ENCODE measurements at places on chromosomes 2 and 18.

DNA sequence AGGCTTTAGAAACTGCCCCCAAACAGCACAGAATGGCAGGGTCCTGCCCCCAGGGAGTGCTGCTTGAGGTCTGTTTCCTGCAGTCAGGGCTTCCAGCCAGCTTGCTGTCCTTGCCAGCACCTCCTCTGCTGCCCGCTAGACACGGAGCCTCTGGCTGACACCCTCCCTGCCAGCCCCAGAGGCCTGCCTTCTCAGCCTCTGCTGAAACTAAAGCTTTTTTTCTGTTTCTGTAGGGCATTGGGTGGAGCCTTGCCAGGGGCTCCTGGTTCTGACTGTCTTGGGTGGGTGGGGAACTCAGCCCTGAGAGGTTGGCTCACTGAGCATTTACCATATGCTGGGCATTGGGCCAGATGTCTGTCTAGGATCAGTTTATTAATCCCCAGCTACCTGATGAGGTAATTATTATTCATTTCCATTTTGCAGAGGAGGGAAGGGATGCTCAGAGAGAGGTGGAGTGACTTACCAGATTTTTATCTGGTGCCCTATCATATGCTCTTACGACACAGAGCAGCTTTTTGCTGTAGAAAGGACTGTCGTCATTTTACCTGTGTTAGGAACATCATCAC lies 35.4 kb downstream of the INPP4A start:
- peak; percentile 38 for DNase-seq

- DNase-seq = no peak
These were observed 13.5 kb upstream of the DOK6 start for GRCh38 chr18:69387186-69387585.

GRCh38 chr2:41922177-41922576 lies 125.6 kb upstream of the PKDCC start:
- DNase-seq = no peak

DNA sequence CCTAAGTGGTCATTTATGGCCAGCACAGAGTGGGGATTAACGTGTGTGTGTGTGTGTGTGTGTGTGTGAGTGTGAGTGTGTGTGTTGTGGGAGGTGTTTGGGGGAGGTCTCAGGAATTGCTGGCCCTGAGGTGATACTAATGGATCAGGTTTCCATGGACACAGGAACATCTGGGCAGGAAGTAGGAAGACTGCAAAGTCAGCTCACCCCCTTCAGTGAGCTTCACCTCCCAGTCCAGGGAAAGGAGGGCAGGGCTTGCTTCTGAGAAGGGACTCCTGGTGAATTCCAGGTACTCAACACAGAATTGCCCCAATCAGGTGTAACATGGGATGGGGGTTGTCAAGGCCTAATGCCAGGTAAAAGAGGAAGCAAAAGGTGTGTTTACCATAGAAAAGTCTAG lies 30.3 kb upstream of the IL1R1 start:
- DNase-seq = no peak

GRCh38 chr18:77129150-77129551 lies 3.4 kb downstream of the MBP start:
- DNase-seq = no peak

DNA sequence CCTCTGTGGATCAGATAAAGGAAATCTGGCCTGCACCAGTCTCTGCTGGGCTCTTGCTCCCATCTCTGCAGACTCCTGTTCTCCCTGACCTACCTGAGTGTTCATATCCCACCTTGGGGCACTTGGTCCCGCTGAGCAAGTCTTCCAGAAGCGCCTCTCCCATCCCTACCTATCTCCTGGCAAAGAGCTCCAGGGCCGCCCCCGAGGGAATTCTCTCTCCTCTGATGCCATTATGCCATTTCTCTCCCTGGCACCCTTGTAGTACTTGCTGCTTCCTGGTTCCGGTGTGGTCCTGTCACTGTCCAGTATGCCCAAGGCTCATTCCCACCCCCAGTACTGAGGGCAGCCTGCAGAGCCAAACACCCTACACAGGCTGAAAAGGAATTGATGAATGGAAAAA lies 99.8 kb downstream of the KLHL29 start:
- no peak for DNase-seq

DNA sequence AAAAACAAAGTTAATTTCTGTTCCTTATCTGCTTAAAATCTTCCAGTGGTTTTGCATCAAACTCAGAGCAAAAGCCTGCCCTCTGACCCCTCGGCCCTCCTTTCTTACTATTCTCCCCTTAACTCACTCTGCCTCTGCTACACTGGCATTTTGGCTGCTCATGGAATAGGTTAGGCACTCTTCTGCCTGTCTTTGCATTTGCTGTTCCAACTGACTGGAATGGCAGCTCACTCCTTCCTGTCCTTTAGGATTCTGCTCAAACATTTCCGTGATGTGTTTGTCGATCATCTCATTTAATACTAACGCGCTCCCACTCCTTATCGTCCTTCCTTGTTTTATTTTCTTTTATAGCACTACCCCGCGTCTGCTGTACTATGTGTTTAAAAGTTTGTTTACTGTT lies 815 bp downstream of the CEBPZ start:
- DNase-seq = no peak

DNA sequence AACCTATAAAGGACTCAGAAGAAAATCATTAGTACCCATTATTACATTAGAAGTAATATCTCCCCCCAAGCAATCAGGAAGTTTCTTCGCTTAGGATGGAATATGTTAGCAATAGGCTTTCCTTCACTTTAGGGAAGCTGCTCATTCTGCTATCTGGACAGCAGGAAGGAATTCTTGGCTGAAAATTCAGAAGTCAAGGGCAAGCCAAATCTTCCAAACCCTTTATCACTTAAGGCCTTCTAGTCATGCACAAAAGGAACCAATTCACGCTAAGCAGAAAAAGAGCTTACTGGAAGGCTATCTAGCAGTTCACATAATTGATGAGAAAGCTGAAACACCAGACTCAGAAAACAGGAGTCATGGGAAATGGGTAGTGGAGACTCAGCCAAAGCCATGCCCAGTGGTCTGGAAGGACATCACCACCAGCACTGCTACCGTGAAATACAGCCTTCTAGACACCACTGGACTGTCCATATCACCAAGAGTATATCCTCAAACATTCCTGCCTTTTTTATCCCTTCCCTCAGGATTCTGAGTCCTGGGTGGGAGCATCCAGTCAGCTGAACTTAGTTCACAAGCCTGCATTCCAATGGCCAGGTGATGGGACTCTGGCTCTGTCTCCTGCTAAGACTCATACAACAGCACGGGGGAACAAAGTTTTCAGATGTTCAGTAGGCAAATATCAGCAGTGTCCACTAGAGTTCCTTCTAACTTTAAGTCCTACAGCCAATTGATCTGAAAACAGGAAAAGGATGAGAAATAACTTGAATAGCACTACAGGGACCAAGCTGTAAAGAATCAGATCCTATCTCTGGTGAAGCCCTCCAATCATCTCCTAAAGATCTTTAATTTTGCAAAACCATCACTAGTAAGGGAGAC lies 14.8 kb upstream of the ADAM17 start:
- no peak for DNase-seq

DNA sequence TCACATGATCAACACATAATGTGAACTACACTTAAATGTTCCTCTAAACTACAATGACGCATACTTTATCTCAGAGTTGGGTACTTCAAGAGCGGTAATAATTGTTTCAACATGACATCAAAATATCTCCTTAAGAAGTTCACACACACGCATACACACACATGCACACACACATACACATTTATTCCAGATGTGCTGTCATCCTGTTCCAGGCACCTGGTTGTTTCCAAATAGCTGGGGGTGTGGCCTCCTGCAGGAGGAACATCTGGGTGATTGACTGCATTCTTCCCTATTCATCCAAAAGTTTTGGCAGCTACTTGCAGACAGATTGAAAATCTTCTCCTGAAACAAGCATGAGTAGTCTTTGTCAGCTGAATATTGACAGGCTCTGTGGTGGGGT lies 37.9 kb upstream of the PIK3C3 start:
- DNase-seq = no peak

GRCh38 chr2:10449838-10450691 lies 1.9 kb upstream of the ODC1 start:
- no peak for DNase-seq

DNA sequence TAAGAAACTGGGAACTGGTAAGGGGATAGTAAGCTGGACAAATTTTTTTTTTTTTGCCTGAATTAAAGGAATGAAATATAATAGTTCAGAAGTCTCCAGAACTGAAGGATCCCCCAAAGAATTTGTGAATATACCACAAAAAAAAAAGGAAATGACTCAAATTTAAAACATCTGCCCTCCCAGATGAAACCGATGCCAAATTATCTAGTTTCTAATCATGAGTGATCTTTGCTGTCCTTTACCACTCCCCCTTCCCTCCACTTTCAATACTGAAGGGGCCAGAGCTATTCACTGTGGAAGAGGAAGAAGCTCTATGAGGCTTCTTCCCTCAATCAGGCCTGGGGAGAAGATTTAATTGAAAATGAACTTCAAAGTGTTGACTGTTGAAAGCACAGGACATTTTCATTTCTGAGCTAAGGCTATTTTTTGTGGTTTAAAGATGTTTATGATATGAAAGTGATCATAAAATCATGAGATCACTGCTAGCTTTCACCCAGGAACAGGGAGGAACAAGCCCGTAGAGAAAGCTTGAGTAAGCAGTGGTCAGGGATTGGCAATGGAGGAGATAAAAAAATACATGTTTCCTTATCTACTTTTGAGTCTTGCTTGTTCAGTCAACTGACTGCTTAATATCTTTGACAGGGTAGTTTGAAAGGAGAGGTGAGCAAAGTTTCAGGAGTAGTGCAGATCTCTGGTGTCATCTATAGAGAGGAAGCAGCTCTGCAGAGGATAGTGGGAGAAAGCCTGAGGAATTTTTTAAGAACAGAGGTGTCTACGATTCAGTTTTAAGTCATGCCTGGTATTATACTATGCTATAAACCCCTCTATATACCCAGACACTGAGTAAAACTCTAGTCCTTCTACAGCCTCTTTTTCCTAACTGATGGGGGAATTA lies 409.5 kb upstream of the FIGN start:
- DNase-seq = no peak

DNA sequence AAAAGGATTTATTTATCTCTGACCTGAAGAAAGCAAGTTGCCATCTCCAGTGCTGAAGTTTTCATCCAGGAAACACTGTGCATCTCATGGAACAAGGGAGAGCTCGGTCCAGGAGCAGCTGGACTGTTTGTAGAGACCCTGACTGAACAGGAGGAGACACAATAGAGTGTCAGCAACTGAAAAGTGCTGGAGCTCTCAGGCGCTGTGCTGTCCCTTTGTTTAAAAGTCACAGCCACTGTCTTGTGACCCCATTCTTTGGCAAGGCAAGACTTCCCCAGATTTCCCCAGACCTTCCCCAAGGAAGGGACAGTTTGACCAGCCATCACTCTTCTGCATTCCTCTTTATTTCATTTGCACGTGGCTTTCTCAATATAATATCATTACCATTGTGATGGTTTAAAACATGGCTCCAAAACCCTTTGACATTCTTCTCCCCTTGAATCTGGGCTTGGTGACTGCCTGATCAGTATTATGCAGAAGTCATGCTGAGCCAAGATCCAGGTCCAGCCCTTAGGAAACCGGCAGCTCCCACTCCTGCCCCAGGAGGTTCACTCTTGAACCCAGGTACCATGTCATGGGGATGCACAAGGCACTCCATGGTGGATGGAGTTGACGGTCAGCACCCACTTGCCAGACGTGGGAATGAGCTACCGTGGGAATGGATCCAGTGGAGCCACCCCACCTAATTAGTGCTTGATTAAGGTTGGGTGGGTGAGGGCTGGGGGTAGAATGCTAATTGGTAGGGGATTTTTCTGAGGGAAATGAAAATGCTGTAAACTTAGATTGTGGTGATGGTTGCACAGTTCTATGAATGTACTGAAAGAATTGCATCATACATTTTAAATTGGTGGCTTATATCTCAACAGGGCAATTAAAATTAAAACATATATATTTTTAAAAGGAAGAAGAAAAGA lies 497.9 kb upstream of the RAB6C start:
- DNase-seq = no peak

GRCh38 chr2:31151501-31151900 lies 13.3 kb upstream of the GALNT14 start:
- no peak for DNase-seq

DNA sequence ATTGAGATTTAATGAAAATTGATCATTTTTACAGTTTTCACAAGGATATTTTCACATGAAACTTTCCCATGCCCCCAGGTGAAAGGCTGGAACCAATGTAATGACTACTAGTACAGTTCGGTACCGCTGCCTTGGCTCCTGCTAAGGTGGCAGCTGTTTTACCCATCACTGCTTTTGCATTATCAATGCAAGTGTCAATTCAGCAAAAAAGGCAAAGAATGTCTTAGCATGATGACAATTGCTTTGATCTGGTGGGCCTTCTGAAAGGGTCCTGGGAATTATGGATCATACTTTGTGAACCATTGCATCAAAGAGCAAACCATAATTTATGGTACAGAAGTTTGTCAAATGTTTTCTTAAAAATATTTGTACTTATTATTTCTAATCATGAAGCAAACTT lies 107.2 kb downstream of the KYNU start:
- no peak for DNase-seq

- DNase-seq = no peak
These were observed 35.6 kb upstream of the ZSWIM2 start for GRCh38 chr2:186884587-186884986.

DNA sequence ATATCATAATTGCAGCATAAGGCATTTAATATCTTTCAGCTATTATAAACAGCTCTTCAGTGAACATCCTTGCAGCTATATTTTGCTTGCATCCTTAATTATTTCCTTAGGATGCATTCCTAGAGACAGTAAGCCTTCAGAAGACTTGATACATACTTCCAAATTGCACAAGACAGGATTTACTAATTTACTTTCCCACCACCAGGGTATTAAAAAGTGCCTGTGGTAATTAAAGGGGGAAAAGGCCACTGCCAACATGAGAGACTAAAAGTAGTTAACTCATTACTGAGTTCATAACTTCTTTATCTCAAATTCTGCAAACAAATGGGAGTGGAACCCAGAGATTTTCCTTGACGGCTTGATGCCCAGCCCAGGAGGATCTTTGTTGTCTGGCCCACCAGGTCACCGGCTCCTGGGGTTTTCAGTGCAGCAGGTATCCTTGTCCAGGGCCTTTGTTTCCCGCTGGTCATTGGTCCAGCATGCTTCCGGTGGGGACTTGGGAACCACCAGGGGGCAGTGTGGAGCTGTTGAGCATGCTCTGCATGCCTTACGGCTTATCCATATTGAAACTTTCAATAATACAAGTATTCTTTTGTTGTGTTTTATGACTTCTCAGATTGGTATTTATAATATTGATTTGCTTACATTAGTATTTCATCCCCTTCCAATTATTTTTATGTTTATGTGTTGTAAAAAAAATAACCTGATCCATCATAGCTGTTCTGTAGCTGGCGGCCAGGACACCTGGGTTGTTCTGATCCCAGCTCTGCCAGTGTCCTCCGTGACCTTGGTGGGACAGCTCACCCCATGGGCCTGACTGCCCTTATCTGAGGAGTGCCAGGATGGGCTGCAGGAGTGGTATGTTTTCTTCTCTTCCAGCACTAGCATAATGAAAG lies 61.4 kb downstream of the TGOLN2 start:
- peak; percentile 46 for DNase-seq

DNA sequence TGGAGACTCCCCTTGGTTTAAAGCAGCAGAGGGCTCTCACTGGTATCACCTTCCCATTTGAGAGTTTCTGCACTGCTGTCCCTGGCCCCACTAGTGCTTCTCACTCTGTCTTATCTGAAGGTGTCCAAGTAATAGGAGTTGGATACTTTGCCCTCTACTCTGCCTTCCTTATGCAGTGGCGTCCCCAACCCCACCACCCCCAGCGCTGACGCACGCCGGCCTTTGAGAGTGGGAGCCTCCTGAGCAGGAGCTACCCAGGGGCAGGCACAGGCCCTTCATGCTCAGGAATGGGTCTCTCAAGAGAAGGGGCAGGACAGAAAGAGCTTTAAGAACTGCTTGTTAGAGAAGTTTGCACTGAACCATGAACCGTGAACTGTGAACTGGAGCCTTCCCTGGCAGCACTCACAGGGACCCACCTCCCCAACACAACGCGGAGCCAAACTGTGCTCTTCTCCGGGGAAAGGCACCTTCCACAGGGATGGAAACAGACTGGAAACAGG lies 3.3 kb downstream of the CIB4 start:
- no peak for DNase-seq

Data from central memory CD4-positive, alpha-beta T cell (primary cell).